Fibroblast of lung (primary cell): ENCODE measurements at places on chromosomes 7 and 10. TPM values are rescaled to one million over a fixed set of nuclear protein-coding genes. Genes with fewer than 3 reads are reported as not detected.

DNA sequence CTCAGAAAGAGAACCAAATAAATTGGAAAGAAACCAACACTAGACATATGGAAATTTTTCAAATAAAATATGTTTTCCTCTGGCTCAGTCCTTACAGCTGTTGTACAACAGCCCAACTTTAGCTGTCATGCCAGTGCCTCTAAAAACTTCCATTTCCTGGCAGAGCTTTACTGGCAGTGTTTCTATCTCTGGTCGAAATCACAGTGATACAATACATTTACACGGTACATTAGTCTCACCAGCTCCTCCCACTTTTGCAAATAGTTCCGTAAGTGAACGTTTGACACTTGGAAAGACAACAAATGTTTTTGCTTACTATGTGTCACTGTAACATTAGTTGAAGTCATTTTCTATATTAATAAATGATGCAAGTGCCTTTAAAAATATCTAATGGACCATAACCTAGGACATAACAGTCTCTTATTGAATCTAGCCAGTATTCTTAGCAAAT lies 29.8 kb downstream of the BCAP29 start:
- no peak overlapping the region for H3K27ac ChIP-seq
- no peak overlapping the region for H3K4me3 ChIP-seq
- peak; percentile 15 for DNase-seq
- H3K36me3 ChIP-seq: no peaks in the 10 kb centered on the region

DNA sequence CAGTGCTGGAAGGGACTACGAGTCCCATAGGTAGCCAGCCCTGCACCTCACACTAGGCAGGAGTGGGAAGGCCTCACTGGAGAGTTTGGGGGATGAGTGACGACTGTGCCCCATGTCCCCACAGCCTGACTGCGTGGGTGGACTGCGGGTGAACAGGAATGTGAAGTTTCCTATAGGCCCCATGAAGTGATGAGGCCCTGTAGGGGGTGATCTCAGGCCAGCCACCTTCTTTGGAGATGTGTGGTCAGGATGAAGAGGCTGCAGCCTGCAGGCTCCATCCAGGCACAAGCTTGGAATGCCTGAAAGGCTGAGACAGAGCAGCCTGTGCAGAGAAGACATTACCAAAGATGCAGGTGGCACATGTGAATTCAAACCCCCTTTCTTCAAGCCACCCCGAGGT lies 94.9 kb downstream of the CPXM2 start:
- no peak overlapping the region for H3K4me3 ChIP-seq
- no peak overlapping the region for H3K27ac ChIP-seq
- H3K4me1 ChIP-seq: no peaks in the 10 kb centered on the region
- H3K27me3 ChIP-seq: no peaks in the 10 kb centered on the region
- H3K36me3 ChIP-seq: no peaks in the 10 kb centered on the region

- H3K4me1 ChIP-seq: no peaks in the 10 kb centered on the region
- H3K27me3 ChIP-seq: no peaks in the 10 kb centered on the region
- H3K27ac ChIP-seq: no peak overlapping the region
Observed at GRCh38 chr10:105598207-105598606, 957.1 kb downstream of the SORCS3 start.

DNA sequence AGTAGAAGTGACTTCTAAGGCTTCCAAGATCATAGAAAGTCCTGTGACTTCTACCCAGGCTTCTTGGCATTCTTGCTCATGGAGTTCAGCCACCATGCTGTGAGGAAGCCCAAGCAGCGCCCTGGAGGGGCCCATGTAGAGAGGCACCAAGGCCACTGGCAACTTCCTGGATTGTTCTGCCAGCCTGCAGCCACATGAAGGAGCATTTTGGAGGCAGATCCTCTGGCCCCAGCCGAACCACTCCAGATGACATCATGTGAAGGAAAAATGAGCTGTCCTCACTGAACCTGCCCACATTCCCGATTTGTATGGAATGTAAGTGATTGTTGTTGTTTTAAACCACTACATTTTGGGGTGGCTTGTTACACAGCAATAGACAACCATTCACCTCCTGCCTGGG lies 51.5 kb upstream of the MNX1 start:
- no peaks in the 10 kb centered on the region for H3K4me1 ChIP-seq
- H3K27me3 ChIP-seq: no peaks in the 10 kb centered on the region
- no peak overlapping the region for H3K4me3 ChIP-seq
- H3K36me3 ChIP-seq: no peaks in the 10 kb centered on the region
- H3K27ac ChIP-seq: no peak overlapping the region
- no peak for DNase-seq

The NEBL gene
- total RNA-seq: 0.33 and 1.3 TPM in 2 replicates

The MYOZ1 gene
- total RNA-seq: 0.17 and 0.51 TPM in 2 replicates

The SPOCK2 gene
- 0.26 and 0.33 TPM in 2 replicates for total RNA-seq
